ENCODE measurements at places on chromosomes 6 and 20. TPM values are rescaled to one million over a fixed set of nuclear protein-coding genes. Genes with fewer than 3 reads are reported as not detected.

LST1 gene
- 0.20 TPM for total RNA-seq

VWA7 gene
- 1.6 TPM for total RNA-seq

POM121L2 gene
- not detected for total RNA-seq

TFAP2C gene
- total RNA-seq: not detected

SYNE1 gene
- 63.2 TPM for total RNA-seq

GNRH2 gene
- not detected for total RNA-seq

SPATA25 gene
- not detected for total RNA-seq

MOG gene
- not detected for total RNA-seq

HNF4A gene
- total RNA-seq: not detected

AVP gene
- total RNA-seq: not detected

SNAP25 gene
- total RNA-seq: 0.73 TPM

CNBD2 gene
- total RNA-seq: 5.1 TPM

TBX18 gene
- 0.25 TPM for total RNA-seq

GPR63 gene
- under 0.01 TPM for total RNA-seq

CALHM4 gene
- 0.87 TPM for total RNA-seq

IL20RA gene
- total RNA-seq: not detected

HLA-DMB gene
- 1.2 TPM for total RNA-seq

PAK5 gene
- total RNA-seq: not detected

CPNE5 gene
- 3.3 TPM for total RNA-seq

TRIM10 gene
- not detected for total RNA-seq

TTBK1 gene
- total RNA-seq: not detected

EDN3 gene
- total RNA-seq: not detected

GPR6 gene
- not detected for total RNA-seq

BTNL2 gene
- not detected for total RNA-seq

POPDC3 gene
- total RNA-seq: 0.34 TPM

HLA-DRA gene
- total RNA-seq: not detected

RAMACL gene
- total RNA-seq: 0.20 TPM

RPN2 gene
- total RNA-seq: 305 TPM

OSBPL2 gene
- total RNA-seq: 14.1 TPM

CBLN4 gene
- total RNA-seq: not detected

BTBD3 gene
- 33.1 TPM for total RNA-seq

MCHR2 gene
- total RNA-seq: not detected

TSBP1 gene
- total RNA-seq: not detected

DEFB113 gene
- not detected for total RNA-seq

TINAG gene
- not detected for total RNA-seq

TFAP2D gene
- total RNA-seq: not detected

STK38 gene
- total RNA-seq: 14.4 TPM

SYCP2L gene
- not detected for total RNA-seq

DAAM2 gene
- total RNA-seq: not detected

RIPOR3 gene
- total RNA-seq: not detected

CLIC5 gene
- 0.34 TPM for total RNA-seq

JAG1 gene
- total RNA-seq: 96.5 TPM

SLC22A1 gene
- not detected for total RNA-seq

ZNF831 gene
- total RNA-seq: not detected

GNAS-AS1 gene
- not detected for total RNA-seq

SLC32A1 gene
- not detected for total RNA-seq

GMNN gene
- total RNA-seq: 39.8 TPM

TP53INP2 gene
- 9.3 TPM for total RNA-seq
